ENCODE measurements at places on chromosomes 2 and 18.

- no peak for DNase-seq
These were observed 58.5 kb downstream of the SMAD7 start for GRCh38 chr18:48892146-48892855.

DNA sequence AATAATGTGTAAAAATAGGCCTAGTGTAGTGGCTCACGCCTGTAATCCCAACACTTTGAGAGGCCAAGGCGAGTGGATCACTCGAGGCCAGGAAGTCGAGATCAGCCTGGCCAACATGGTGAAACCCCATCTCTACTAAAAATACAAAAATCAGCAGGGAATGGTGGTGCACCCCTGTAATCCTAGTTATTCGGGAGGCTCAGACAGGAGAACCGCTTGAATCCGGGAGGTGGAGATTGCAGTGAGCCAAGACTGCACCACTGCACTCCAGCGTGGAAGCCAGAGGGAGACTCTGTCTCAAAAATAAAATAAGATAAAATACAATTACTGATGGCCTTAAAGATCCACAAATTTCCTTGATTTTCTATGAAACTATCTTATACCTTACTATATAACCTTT lies 3.8 kb downstream of the ATF2 start:
- no peak for DNase-seq

DNA sequence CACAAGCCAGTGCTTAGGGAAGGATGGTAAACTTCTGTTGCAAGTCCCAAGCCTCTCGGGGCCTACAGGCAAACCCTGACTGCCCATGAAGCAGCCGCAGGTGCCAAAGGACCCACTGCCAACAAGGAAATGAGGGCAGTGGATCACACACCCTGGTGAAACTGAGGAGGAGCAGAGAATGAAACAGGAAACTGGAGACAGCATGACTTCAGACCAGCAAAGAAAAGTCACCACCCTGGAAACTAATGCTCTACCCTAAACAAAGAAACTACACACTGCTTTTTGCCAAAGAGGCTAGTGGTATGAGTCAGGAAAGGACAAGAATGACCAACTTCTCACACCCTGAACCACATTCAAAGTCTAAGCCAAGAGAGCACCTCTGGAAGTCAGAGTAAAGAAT lies 97.2 kb downstream of the MYO5B start:
- DNase-seq, result no peak

DNA sequence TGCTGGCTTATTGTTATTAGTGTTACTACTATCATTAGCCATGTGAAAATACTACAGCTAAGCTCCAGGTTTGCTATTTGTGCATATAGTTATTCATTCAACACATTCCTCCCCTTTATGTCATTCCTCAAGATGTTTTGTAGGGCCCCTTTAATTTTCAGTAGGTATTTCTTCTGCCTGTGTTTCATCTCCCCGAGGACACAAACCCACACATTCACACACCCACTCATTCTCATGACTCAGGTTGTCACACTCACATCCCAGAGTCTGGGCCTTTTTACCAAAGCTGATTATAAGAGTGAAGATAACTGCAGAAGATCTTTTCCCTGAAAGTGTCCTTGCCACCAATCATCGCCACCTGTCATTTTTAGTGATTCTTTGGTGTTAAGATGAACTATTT lies 68.6 kb upstream of the SPOPL start:
- no peak for DNase-seq

GRCh38 chr18:5643288-5643687 lies 99.5 kb upstream of the EPB41L3 start:
- no peak for DNase-seq

DNA sequence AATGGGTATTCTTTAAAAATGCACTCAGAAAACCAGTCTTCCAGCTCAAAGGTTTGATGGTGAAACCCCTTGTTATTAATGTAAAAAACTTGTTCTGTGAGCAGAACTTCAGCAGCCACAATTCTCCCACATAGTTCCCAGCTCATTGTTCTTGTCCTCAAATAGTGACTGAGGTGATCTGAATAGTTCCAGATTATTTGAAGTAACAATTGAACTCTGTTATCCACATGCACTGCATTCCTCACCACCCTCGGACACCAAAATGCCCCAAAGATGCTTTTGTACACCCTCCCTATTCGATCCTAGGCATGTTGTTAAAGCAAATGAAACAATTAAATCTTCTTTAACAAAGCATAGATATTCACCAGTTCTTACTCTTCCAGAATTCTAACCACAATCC lies 2186.8 kb upstream of the CELF4 start:
- DNase-seq, result no peak
